ENCODE measurements at places on chromosomes 16 and 17.

- no peak overlapping the region for H3K4me3 ChIP-seq
- DNase-seq: no peak
- H3K36me3 ChIP-seq: no peaks in the 10 kb centered on the region
These were observed 57.4 kb upstream of the COX10 start for GRCh38 chr17:14011740-14012405.

DNA sequence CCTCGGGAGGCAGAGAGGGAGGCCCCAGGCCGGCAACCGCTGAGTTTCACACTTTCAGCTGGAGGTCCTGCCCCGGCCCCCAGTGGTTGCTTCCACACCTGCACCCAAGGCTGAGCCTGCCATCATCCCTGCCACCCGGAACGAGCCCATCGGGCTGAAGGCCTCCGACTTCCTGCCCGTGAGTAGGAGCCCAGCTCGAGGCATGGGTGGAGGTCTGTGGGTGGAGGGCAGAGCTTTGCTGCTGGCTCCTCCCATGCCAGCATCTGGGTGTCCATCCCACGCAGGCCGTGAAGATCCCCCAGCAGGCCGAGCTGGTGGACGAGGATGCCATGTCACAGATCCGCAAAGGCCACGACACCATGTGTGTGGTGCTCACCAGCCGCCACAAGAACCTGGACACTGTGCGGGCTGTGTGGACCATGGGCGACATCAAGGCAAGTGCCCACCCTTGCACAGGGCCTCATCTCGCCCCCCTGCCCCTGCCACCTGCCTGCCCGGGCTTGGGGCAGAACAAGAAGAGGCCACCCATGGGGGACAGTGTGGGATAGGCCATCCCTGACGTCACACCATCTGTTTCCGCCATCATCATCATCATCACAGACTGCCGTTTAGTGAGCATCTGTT, 19.6 kb downstream of the KATNB1 start:
- no peaks in the 10 kb centered on the region for H3K27me3 ChIP-seq
- H3K4me1 ChIP-seq: no peaks in the 10 kb centered on the region
- no peak overlapping the region for H3K27ac ChIP-seq

GRCh38 chr17:74746922-74747321, 1.5 kb upstream of the NHERF1 start:
- no peak overlapping the region for H3K4me3 ChIP-seq
- DNase-seq: no peak
- H3K27ac ChIP-seq: no peak overlapping the region
- H3K4me1 ChIP-seq: peaks cover 31% of the 10 kb centered on the region
- H3K36me3 ChIP-seq: no peaks in the 10 kb centered on the region

DNA sequence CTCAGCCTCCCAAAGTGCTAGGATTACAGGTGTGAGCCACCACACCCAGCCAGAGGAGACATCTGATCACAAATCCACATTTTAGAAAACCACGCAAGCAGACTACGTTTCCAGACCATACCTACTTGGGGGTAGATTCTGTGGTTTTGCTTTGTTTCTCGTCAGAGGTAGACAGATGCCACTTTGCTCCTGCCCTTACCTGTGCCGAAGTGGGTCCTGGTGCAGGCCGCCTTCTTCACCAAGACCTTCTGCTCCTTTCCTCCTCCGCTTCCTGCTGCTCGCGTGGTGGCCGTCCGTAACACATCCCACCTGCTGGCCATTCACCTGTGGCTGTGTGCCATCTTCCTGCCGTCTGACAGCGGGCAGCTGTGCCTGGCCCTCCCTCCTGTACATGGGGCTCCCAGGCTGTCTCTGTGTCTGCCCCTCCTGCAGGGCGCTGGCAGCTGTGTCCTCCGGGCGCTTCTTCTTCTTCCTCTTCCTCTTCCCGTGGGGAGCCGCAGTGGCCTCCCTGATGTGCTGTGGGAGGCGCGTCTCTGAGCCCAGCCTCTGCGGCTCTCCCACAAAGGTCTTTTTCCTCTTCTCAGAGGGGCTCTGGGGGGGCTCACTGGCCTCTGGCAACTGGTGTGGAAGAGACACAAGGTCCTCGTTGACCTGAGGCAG, 21.2 kb upstream of the CYTH1 start:
- H3K36me3 ChIP-seq: peaks cover 62% of the 10 kb centered on the region
- no peak for DNase-seq
- no peaks in the 10 kb centered on the region for H3K4me1 ChIP-seq
- no peak overlapping the region for H3K4me3 ChIP-seq
- no peaks in the 10 kb centered on the region for H3K27me3 ChIP-seq

- no peaks in the 10 kb centered on the region for H3K4me1 ChIP-seq
- H3K36me3 ChIP-seq: no peaks in the 10 kb centered on the region
- H3K27ac ChIP-seq: no peak overlapping the region
- no peak for DNase-seq
- H3K27me3 ChIP-seq: no peaks in the 10 kb centered on the region
These were observed 232.0 kb downstream of the ENGASE start for GRCh38 chr17:79306424-79307318.

DNA sequence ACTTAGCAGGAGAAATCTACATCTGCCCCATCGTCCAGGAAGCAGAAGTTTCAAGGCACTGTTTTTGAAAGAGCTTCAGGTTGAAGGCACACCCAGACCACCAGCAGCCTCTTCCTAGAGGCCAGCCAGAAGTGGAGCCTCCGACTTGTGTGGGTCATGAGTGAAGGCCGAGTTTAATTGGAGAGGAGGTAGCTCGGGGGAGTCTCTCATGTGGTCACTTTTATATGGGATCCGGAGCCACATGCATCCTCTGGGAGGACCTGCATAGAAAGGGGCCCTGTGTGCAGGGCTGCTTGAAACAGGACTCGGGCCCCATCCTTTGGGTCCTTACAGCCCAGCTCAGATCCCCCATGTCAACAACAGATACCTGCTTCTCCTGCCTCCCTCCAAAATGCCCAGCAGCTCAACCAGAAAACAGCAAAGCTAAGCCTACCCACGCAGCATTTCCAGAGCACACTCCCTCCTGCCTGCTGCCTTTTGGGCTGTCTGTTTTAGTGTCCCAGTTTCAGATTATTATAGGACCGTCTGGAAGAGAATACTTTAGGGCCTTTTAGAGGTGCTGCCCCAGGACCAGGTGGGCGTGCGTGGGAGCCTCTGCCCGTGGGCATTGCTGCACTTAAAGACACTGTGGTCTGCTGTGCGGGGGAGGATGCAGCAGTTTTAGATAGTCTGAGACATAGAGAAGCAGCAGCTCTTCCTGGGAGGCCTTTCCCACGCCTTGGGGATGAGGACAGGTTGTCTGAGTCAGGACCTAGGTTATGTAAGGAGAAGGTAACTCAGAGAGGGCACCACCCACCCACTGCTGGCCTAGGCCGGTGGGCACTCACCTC, 29.5 kb downstream of the MPRIP start:
- no peak overlapping the region for H3K4me3 ChIP-seq
- H3K27ac ChIP-seq: no peak overlapping the region
- H3K27me3 ChIP-seq: no peaks in the 10 kb centered on the region
- DNase-seq: no peak

DNA sequence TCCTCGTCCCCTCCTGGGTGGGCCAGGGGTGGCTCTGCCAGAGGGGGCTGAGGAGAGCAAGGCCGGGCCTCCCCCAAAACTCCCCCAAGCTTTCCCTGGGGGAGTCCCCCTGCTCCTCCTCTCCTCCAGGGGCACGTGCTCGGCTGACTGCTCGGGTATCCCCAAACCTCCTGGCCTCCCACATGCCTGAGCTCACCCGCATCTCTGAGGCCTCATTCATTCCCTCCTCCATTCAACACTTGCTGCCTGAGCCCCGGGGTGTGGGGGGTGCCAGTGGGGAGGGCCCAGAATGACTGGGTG, 83.1 kb downstream of the RTN4RL1 start:
- no peak overlapping the region for H3K27ac ChIP-seq
- no peak for DNase-seq
- H3K4me3 ChIP-seq: no peak overlapping the region
- H3K36me3 ChIP-seq: no peaks in the 10 kb centered on the region
- H3K27me3 ChIP-seq: no peaks in the 10 kb centered on the region
- H3K4me1 ChIP-seq: no peaks in the 10 kb centered on the region

- no peak overlapping the region for H3K27ac ChIP-seq
- H3K27me3 ChIP-seq: no peaks in the 10 kb centered on the region
- no peak for DNase-seq
- H3K36me3 ChIP-seq: no peaks in the 10 kb centered on the region
- H3K4me1 ChIP-seq: no peaks in the 10 kb centered on the region
These were observed 55.6 kb upstream of the GNG13 start for GRCh38 chr16:856101-856500.

- no peaks in the 10 kb centered on the region for H3K36me3 ChIP-seq
- H3K4me1 ChIP-seq: peaks cover 7% of the 10 kb centered on the region
- H3K27ac ChIP-seq: no peak overlapping the region
- no peak overlapping the region for H3K4me3 ChIP-seq
These were observed 253.3 kb downstream of the STX8 start for GRCh38 chr17:9322326-9322725.

DNA sequence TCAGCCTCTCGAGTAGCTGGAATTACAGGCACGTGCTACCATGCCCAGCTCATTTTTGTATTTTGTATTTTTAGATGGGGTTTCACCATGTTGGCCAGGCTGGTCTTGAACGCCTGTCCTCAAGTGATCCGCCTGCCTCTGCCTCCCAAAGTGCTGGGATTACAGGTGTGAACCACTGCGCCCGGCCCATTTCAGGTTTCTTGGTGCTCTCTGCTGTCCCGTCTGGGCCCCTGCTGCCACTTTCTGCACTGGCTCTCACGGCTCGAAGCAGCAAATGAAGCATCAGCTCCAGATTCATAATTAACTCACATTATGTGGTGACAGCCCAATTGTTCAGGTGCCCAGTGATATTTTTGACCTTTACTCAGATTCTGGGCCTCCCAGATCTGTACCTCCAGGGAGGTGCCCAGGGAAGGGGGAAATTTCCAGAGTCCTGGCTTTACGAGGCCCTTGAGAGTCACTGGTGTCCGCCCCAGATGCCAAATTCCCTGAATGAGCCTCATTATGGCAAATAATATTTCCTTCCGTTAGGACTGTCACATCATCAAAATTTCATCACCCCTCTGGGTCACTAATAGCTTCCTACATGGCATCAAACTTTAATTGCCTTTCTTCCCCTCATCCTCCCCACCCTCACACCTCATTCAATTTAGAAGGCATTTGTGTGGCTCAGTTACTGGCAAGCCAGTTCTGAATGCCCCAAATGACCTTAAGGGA, 9.0 kb downstream of the SDK2 start:
- no peaks in the 10 kb centered on the region for H3K27me3 ChIP-seq
- no peaks in the 10 kb centered on the region for H3K4me1 ChIP-seq
- H3K36me3 ChIP-seq: no peaks in the 10 kb centered on the region
- no peak for DNase-seq
- no peak overlapping the region for H3K27ac ChIP-seq
- H3K4me3 ChIP-seq: no peak overlapping the region

All from H1 (cell line).